ENCODE measurements at places on chromosomes 1 and 21.

DNA sequence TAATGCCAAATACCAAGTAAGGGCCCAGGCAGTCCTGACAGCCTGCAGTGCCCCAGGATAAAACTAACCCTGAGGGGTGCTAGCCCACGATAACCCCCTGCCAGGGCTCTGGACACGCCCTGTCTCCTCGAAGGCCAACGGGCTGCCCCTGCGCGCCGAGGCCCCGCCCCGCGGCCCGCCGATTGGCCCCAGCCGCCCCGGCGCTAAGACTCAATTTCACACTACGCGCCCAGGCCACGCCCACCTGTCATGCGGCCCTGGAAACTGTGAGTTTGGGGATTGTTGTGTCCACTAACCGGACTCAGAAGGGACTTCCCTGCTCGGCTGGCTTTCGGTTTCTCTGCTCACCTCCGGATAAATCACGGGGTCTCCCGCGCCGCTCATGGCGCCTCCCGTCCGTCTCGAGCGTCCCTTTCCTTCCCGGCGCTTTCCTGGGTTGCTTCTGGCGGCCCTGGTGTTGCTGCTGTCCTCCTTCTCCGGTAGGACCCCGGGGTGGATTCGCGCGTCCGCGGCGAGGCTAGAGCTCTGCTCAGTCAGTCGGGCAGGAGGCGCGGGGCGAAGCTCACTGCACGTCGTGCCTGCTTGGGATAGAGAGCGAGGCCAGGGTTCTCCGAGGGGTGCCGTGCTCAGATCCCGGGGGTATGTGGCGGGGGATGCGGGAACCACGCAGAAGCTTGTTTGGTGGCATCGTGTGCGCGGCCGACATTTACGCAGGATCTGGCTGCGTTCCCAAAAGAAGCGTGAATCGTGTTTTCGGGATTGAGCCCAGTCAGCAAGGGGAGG, at the start of gene CR1L:
Gene CR1L (plus strand): TSS at position 282 of the 783 bp plus-strand sequence. CDS start 101 bp downstream, at position 383.
- peak; percentile 29 for DNase-seq

DNA sequence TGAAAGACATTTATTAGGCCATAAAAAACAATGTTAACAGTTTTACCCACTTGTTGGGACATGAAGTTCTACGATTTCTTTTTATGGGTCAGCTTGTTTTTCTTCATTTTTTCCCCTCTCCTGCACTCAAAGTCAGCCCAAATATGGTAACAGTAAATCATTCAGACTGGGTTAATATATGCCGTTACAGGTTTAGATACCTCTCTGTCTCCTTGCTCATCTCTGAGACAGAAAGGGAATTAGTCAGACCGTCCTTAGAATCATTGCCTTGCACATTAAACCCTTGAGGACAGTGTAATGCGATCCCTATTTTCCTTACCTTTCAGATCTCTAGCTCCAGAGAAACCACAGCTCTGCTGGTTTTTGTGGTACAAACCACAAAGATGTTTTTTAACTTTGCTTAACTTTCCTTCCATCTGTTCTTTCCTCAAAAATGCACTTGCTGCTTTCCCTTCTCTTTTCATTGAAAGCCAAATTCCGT, 613.3 kb downstream of the PLPP3 start:
- no peak for DNase-seq

DNA sequence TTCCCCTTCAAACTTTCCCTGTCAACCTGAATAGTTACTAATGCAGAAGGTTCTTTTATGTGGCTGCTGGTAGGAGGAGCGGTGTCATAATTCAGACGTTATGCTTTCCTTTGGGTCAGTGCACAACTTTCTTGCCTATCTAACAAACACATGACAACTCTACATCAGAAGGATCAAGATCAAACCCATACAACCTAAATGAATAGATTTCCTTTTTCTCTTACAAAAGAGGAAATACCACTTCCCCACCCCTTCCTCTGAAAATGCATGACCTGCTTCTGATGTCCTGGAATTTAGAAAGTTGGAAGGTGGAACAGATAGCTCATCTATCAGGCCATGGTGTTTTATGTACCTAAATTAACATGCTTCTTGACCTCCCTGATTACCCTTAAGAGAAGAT, 75.7 kb upstream of the ADGRL4 start:
- no peak for DNase-seq

- no peak for DNase-seq
Measured at GRCh38 chr1:174744886-174745285, 254.9 kb upstream of the CACYBP start.

DNA sequence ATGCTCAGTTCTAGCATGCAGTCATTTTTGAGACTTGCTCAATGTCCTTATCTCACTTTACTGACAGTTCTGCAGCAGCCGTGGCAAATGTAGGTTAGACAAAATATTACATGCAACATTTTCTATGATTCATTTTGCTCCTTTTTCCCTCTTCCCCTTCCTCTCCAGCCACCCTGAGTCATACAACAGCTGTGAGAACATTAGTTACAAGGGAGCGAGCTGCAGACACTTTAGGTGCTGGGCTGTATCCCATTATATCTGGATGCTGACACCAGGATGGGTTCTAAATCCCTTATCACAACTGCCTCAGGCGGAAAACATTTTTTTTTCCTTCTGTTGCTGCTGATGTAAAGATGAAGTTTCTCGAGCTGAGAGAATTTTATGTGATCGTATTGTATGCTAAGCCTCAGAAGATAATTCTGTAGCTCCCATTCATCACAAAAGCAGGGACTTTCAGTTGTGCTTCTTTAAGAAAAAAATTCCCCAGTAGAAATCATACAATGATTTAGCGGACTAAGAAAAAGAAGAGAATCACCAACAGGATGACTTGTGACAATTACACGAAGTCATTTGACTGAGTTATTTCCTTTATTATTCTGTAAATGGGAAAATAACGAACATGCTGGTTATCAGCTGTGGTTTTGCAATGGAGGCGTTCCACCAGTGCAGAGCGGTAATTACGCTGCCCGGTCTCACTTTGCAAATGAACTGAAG, 345.0 kb downstream of the DISC1 start:
- DNase-seq, result no peak

- DNase-seq, result no peak
Measured at GRCh38 chr1:201795066-201795465, 33.9 kb upstream of the IPO9 start.

DNA sequence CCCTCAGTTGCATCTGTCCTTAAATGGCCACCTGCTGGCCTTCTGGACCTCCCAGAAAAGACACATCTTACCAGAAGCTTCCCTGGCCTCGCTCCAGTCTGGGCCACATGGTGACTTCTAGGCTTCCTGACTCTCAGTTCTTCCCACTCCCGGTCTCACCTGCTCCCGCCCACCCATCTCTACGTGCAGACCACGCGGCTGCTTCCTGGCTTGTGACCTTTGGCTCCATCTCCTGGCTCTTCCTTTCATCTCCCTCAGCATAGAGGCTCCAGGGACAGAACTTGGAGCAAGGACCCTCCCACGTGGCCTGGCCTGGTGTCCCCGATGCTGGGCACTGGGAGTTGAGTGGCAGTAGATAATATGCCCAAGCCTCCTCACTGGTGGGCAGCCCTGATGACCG, 124.9 kb upstream of the IRF2BP2 start:
- DNase-seq, result no peak

DNA sequence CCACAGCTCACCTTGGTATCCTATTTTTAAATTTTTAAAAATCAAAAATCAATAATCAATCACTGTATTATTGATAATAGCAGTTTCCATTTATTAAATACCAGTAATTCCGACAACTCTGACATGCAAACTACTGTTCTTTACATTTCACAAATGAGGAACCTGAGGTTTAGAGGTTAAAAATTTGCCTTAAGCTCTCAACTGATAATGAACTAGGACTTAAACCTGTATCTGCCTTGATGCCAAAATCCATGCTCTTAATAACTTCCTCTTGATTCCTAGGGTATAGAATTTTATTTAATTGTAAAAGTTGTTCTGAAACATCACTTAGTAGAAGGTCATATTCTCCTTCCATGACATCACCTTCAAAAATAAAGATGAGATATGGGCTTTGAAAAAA, 5.6 kb downstream of the ARHGAP29 start:
- DNase-seq, result no peak

DNA sequence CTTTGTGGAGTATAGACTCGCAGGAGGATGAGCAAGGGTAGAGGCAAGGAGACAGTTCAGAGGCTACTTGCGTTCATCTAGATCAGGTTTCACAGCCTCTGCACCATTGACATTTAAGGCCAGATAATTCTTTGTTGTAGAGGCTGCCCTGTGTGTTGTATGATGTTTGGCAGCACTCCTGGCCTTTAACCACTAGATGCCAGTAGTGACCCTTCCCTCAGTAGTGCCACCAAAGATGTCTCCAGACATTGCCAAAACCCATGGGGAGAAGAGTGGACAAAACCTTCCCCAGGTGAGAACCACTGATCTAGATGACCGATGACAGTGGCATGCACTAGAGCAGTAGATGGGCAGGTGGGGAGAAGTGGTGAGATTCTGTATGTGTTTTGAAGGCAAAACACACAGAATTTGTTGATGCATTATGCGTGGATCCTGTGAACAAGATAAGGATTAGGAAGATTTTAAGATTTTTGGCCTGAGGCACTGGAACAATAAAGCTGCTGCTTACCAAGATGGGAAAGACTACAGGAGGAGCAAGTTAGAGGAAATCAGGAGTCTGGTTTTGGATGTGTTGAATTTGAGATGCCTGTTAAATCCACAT, 9.9 kb upstream of the COG2 start:
- no peak for DNase-seq

DNA sequence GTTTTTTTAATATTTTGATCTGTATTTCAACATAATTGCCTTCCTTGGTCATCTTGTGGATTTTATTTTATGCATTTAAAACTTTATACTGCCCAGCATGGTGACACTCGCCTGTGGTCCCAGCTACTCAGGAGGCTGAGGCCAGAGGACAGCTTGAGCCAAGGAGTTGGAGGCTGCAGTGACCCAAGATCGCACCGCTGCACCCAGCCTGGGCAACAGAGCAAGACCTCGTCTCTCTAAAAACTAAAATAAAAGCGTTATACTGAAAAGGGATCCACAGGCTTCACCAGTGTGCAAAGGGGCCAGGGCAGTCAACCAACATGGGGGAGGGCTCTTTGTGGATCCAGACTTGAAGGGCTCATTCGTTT, 1.4 kb downstream of the NID1 start:
- DNase-seq, result no peak

- no peak for DNase-seq
Measured at GRCh38 chr1:8631163-8631562, 186.3 kb downstream of the RERE start.

GRCh38 chr1:29684141-29684540, 447.8 kb downstream of the PTPRU start:
- no peak for DNase-seq

DNA sequence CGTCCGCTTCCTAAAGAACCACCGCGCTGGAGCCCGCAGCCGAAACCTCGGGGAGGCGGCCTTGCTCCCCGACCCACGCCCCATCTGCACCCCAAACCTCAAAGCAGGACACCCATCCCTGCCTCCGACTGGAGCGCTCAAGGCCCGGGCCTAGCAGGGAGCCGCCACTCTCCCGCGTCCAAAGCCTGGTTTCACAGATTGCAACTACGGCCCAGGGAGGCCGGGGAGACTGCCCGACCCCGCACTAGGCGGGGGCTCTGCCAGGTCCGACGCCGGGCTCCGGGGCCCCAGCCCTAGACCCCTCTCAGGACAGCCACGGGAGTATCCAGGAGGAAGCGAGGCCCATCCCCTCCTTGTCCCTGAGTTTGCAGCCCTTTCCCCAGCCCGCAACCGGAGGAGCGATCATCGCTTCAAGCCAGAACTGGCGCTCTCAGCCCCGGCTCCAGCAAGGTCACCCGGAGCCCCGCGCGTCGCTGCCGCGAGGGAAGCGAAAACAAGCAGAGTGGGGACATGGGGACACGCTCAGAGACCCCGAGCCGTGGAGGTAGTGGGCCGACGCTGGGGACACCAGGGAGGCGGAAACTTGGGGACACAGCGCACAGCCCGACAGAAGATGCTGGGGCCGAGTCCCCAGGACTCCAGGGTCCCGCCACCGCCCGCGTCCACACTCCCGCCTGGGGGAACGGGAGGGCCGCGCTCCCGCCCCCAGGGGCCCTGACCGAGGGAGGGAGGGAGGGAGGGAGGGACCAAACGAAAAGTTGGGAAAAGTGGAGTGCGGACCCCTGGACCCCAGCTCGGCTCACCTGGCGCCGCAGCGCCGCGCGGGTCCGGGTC, 433 bp downstream of the TMEM200B start:
- DNase-seq, result no peak

DNA sequence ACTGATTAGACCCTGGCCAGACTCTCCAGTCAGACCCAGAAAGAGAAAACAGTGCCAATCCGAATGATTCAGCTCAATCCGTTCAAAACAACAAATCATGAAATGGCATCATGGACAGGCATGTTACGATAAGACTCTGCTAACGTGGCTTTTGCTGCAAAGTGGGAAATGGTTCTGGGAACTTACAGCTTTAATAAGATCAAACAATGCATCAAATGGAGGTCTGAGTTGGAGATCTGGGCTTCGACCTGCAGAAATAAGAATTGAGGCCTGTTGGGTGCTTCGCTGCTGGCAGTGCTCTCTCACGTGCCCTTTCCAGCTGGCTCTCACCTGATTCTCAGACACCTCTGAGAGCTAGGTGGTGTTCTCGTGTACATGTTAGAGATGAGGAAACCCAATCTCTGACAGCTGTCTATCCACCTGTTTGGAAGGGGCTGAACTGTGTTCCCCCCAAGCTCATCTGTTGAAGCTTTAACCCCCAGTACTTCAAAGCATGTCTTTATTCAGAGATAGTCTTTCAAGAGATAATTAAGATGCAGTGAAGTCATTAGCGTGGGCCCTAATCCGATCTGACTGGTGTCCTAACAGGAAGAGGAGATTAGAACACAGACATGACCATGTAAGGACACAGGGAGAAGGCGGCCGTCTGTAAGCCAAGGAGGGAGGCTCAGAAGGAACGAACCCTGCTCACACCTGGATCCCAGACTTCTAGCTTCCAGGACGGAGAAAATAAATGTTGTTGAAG, 45.5 kb upstream of the ETS2 start:
- DNase-seq, result no peak

GRCh38 chr1:239803781-239804180, 287.9 kb upstream of the FMN2 start:
- DNase-seq, result no peak

- DNase-seq, result no peak
Measured at GRCh38 chr1:170580636-170581440, 48.9 kb downstream of the GORAB start.

- DNase-seq, result no peak
Measured at GRCh38 chr1:40532062-40532389, 589 bp downstream of the ZNF684 start.

DNA sequence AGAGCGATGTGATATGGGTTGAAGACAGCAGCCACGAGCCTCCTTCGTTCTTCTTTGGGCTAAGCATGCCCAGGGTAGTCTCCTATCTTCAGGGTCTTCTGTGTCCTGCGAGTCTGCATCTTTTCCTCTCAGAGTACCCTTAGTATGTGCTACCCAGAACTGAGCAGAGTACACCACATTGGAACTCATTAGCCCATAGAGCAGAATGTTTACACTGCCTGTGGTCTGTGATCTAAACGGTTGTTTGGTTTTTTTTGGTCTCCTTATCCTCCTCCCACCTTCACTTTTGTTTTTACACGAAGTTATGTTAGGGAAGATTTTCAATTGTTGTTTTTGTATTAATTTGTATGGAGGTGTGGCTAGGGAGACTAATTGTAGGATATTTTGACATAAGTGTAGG, 126.4 kb downstream of the NEK7 start:
- DNase-seq, result no peak

GRCh38 chr1:163227126-163227525, 24.4 kb upstream of the RGS5 start:
- no peak for DNase-seq

Data from stimulated activated CD8-positive, alpha-beta memory T cell treated with anti-CD3 and anti-CD28 coated beads, Interleukin-15, amount 100 ng/mL, for 1 hour (primary cell).